ENCODE measurements at places on chromosomes 1 and 21. TPM values are rescaled to one million over a fixed set of nuclear protein-coding genes. Genes with fewer than 3 reads are reported as not detected.

Gene BLACAT1
- 3.8 TPM for total RNA-seq

Gene PTBP2
- 75.5 TPM for total RNA-seq

DNA sequence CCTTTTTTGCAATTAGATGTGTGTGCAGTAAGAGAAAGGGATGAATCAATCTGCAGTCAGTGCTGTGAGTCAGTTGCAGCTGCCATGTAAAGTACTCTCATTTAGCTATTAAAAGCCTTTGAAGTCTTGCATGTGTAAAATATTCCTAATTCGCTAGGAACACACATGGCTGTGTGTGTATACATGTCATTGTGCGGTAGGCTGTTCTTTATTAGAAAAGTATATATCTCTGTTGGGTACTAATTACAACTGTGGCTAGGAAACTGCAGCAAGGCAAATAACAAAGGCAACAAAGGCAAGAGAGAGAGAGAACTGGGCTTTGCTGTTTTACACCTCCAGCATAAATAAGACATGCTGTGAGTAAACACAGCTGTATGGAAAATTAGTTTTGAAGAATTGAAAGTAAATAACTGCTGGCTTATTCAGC lies 41.7 kb downstream of the EPB41 start:
- H3K27me3 ChIP-seq: no peaks in the 10 kb centered on the region
- H3K27ac ChIP-seq: no peak overlapping the region
- H3K4me1 ChIP-seq: peaks cover 14% of the 10 kb centered on the region
- H3K4me3 ChIP-seq: no peak overlapping the region
- no peak for DNase-seq

GRCh38 chr1:15707239-15707925 lies 23.3 kb downstream of the PLEKHM2 start:
- no peak overlapping the region for H3K4me3 ChIP-seq
- peaks cover 6% of the 10 kb centered on the region for H3K4me1 ChIP-seq
- no peak overlapping the region for H3K27ac ChIP-seq
- no peak for DNase-seq

GRCh38 chr21:25822981-25823380 lies 88.2 kb downstream of the GABPA start:
- no peak overlapping the region for H3K27ac ChIP-seq
- H3K4me1 ChIP-seq: no peaks in the 10 kb centered on the region
- H3K36me3 ChIP-seq: no peaks in the 10 kb centered on the region
- no peak overlapping the region for H3K4me3 ChIP-seq
- no peaks in the 10 kb centered on the region for H3K27me3 ChIP-seq

DNA sequence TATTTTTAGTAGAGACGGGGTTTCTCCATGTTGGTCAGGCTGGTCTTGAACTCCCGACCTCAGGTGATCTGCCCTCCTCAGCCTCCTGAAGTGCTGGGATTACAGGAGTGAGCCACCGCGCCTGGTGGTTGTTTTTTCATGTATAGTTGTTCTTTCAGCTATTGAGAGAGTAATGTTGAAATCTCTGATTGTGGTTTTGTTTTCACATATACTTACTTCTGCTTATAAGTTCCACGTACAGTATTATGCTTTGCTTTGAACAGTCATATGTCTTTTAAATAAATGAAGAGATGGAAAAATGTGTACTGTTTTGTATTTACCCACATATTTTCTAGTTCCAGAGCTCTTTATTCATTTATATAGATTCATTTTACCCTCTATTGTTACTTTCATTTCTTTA lies 44.5 kb downstream of the MARK1 start:
- no peak for DNase-seq
- no peaks in the 10 kb centered on the region for H3K4me1 ChIP-seq
- H3K4me3 ChIP-seq: no peak overlapping the region
- H3K27ac ChIP-seq: no peak overlapping the region
- peaks cover 16% of the 10 kb centered on the region for H3K36me3 ChIP-seq

- DNase-seq: no peak
- no peaks in the 10 kb centered on the region for H3K36me3 ChIP-seq
- H3K27ac ChIP-seq: no peak overlapping the region
- H3K4me3 ChIP-seq: no peak overlapping the region
- H3K4me1 ChIP-seq: no peaks in the 10 kb centered on the region
Observed at GRCh38 chr1:198986036-198986435, 347.2 kb downstream of the PTPRC start.

- no peaks in the 10 kb centered on the region for H3K27me3 ChIP-seq
- H3K4me3 ChIP-seq: peak overlapping the region; percentile 91
- no peak overlapping the region for H3K27ac ChIP-seq
- H3K36me3 ChIP-seq: peaks cover 8% of the 10 kb centered on the region
Observed at GRCh38 chr21:44816761-44817505, 929 bp downstream of the SUMO3 start.

DNA sequence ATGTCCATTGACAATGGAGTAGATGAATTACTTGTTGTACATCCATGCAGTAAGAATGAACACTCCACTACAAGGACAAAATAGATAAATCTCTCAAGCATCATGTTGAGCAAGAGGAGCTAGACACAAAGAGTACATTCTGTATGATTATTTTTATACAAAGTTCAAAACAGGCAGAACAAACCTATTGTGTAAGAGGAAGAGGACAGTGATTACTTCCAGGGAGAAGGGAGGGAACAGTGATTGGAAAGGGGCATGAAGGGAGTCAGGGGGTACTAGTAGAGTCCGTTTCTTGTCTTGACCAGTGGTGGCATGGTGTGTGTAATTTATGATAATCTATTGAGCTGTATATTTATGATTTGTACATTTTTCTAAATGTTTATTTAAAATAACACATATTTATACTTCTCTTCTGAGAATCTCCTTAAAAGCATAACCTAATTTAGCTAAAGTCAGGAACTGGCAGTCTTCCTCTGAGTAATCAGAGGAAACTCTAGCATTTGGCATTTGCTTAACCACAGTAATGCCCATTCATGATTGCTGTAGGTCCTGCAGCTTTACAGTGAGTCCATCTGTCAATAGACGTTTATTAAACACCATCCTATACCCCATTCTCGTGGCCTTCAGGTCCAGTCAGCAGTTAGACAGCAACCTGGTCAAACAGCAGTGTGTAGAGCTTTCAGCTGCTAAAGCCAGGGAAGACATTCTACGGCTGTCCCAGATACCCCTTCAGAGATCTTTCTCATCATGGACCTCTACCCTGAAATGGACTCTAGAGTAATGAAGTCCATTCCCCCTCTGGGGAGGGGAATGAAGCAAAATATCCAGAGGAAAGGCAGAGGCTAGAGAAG lies 114.1 kb upstream of the GALNT2 start:
- H3K27me3 ChIP-seq: peaks cover 15% of the 10 kb centered on the region
- DNase-seq: no peak
- no peak overlapping the region for H3K4me3 ChIP-seq

DNA sequence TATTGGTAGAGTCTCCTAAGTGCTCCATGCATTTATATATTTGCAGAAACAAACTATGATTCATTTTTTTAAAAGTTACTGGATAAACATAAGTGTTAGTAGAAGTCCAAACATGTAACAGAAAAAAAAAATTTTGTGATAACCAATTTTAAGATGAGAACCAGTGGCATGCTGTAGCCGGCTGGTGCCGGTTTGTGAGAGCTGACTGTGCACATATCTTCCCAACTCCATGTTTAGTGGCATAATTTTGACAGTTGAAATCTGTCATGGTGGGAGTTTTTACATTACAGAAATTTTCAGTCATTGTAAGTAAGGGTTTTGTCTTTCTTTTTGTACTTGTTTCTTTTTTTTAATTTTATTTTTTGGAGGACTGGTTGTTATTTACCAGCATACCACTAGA lies 141.2 kb downstream of the TTLL7 start:
- no peaks in the 10 kb centered on the region for H3K36me3 ChIP-seq
- no peaks in the 10 kb centered on the region for H3K27me3 ChIP-seq
- H3K4me1 ChIP-seq: peaks cover 14% of the 10 kb centered on the region
- DNase-seq: no peak

GRCh38 chr1:170696591-170697290 lies 32.8 kb downstream of the PRRX1 start:
- no peaks in the 10 kb centered on the region for H3K36me3 ChIP-seq
- peaks cover 53% of the 10 kb centered on the region for H3K4me1 ChIP-seq
- no peak overlapping the region for H3K4me3 ChIP-seq
- DNase-seq: no peak

Data from neural crest cell (in vitro differentiated cells).